ENCODE measurements at places on chromosomes 5 and 9.

DNA sequence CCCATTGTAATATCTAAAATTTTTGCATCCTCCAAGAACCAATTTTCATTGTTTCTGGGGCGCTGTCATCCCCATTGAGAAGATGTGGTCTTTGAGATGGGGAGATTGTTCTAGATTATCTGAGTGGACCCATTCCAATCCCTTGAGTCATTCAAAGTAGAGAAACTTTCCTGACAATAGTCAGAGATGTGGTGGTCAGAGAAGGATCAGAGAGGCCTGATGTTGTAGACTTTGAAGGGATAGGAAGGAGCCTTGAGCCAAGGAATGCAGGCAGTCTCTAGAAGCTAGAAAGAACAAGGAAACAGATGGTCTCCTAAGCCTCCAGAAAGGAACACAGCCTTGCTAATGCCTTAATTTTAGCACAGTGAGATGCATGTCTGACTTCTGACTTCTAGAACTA is 80.4 kb downstream of the TEK start:
- DNase-seq, result no peak

DNA sequence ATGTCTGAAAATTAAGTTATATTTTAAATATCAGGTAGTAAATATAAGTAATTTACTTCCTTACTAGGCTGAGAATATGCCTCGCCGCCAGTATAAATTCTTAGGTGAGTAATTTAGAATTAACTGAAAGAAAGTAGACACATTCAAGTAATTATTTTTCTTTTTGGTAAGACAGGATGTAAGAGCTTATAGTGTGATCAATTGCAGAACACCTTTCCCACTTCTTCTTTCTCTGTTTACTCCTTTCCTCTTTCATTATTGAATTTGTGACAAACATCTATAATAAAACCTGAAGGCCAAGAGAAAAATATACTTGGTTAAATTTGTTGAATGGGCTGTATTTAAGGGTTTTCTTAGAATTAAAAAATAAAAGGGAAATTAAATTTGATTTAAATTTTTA is 195.1 kb upstream of the CDKN2B start:
- no peak for DNase-seq

- DNase-seq, result no peak
Observed at GRCh38 chr5:35476036-35476435, 141.6 kb upstream of the SPEF2 start.

- DNase-seq, result no peak
Observed at GRCh38 chr9:108517651-108518365, 338.0 kb downstream of the ACTL7B start.

GRCh38 chr5:81425569-81425968 is 31.6 kb upstream of the ACOT12 start:
- peak; percentile 37 for DNase-seq

DNA sequence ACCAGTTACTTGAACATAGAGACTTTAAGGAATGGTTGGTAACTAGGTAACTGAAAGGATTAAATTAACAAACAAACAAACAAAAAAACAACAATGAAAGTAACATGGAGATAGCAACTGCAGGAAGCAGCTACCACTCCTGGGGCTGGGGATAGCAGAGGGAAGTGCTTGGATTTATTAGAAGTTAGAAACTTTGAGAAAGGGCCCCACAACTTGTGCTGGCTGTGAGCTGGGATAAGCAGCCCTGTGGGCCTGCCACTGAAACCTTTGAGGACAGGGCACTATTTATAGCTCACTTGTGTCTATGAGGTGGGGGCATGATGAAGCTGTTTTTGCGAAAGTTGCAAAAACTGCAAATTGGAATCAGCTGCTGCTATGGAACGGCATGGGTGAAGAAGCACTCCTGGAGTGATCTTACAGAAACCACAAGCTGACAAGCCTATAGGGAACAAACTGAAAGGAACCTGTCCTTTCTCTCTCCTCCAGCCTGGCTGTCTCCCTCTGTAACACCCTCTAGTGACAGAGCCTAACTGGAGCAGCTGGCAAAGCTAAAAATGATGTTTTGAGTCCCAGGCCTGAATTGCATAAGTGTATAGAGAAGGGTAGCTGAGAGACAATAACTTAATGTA is 91.4 kb upstream of the RANBP6 start:
- peak; percentile 45 for DNase-seq

DNA sequence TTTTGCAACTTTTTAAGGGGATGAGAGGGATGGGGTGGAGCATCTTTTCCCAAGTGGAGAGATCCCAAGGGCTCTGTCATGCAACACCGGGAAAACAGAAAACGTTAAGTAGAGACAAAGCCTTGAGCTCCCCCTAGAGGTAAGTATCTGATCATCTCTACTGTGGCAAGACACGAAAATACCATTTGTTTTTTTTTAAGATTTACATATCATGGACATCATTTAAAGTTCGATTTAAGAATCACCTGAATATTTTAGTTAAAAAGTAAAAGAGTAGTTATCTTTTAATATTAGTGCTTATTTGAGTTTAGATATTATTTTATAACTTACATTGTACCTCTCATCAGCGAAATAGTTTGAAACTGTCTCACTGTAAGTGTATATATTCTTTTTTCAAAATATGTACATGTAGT is 200.4 kb downstream of the LRRC70 start:
- peak; percentile 70 for DNase-seq

DNA sequence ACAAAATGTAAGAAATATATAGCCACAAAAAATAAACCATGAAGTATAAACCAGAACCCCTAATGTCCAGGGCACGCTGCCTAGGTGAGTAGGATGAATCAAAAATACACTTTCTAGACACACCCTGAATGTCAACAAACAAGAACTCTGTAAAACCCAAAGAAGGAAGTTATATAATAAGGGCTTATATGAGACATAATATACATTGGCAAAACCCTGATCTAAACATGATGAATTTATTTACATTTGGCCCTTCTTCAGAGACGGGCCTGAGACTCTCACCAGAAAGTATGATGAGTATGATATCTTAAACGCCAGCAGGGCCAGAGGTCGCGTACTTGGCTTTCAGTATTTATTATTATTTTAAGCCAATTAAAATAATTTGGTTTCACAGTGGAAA is 125.1 kb upstream of the FST start:
- no peak for DNase-seq

GRCh38 chr5:78361631-78361993 is 1.2 kb downstream of the SCAMP1 start:
- DNase-seq, result no peak

- no peak for DNase-seq
Observed at GRCh38 chr9:97900103-97900737, 22.1 kb downstream of the TRMO start.

DNA sequence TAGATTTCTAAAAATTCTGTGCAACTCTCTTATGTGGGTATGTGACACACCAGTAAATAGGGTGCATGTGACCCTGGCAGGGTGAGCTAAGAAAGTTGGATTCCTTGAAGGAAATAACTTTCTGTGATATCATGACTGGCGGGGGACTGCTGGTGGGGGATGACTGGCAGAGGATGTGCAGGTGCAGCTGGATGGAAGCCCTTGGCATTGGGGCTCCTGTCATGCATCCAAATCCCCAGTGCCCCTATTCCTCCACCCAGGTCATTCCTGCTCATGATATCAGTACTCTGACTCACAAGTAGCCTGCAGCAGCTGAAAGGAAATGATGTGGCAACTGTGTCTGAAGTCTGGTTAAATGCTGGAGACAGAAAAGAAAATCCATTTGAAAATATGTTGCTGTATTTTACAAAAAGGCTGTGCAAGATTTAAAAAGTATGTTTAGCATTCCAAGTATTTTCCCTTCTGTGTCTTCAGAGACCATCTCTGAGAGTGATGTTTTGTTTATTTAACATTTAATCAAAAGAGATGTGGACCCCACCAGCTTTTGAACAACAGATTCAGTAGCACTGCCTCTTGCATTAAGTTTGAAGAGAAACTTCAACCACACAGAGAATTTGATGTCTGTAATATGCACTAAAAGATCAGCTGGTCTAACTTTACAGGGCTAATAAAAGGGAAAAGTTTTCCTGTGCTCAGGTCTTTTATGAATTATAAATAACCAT is 17.9 kb upstream of the ZSWIM6 start:
- no peak for DNase-seq

DNA sequence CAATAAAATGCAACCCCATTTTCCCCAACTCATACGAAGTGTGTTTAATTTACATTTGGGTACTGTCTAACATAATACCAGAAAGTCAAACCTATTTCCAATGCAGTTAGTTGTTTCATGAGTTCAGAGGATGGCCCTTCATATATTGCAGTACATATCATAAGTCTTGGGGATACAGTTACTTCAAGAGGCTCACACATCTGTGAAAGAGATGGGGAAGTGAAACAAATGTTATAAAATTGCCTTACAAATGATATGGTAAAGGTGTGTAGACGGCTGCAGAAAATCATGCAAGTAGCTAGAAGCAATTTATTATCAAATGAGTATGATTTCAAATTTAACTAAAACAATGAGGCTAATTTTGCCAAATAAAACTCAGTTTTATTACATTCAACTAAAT is 219.0 kb upstream of the CDH12 start:
- DNase-seq, result peak; percentile 15

- peak; percentile 26 for DNase-seq
Observed at GRCh38 chr5:122458278-122458872, 146.3 kb downstream of the SNCAIP start.

- no peak for DNase-seq
Observed at GRCh38 chr5:179619776-179620175, 3.7 kb downstream of the HNRNPH1 start.

DNA sequence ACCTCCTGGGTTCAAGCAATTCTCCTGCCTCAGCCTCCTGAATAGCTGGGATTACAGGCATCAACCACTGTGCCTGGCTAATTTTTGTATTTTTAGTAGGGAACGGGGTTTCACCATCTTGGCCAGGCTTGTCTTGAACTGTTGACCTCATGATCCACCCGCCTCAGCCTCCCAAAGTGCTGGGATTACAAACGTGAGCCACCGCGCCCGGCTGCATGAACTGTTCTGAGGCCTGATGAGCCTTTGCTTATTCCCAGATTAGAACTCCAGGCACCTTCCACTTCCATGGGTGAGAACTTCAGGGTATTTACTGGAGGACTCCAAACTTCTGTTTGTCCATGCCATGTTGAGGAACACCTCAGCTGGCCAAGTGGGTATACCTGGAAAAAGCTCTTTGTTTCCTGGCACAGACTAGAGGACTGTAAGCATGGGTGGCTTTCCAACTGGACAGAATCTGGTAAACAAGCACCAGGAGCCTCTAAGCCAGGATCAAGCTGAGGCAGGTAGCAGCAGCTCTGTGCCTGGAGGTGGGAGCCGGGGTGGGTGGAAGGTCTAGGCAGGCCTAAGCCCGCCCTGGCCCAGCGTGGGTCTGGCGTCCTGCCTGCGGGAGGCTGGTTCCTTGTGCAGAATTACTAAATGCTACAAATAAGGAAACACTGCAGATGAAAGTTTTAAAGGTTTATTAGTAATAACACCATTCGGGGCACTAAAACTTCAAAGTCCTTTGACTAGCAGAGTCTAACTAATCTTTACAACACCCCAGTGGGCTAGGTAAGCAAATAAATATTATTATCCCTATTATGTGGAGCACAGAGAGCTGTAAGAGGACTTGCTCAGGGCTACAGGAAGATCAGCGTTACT is 78.4 kb downstream of the SEMA5A start:
- no peak for DNase-seq

DNA sequence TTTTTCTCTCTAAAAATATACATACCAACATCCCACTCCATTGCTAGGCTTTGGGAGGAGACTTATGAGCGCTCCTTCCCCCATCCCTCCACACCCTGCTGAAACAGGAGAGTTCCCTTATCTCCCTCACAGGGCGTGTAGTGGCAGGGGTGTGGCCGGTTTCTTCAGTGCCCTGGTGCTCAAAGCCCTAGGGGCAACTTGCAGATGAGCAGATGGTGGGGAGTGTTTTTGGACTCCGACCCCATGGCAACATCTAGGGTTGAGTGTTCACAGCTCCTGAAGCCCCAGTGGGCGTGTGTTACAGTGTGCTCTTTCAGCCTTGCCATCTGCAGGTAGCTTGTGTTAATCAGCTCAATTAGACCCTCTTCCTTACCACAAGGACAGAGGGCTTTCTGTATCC is 409.5 kb downstream of the MAT2B start:
- no peak for DNase-seq

DNA sequence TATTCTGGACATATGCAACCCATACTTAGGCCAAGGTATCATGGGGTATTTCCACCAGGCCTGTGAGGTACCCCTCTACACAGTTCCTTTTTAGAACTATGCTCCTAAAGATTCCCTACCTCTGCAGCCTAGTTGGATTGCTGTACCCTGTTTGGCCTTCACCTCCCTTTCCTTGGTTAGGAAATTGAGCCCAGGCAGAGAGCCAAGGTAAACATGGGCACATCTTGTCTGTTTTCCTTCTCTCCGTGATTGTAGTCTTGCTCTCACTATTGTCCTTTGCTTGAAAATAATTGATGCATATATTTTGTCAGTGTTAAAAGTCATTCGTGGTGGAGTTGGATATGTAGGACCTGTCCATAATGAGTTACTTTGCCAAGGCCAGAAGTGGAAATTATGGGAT is 26.7 kb downstream of the BDP1 start:
- DNase-seq, result no peak

DNA sequence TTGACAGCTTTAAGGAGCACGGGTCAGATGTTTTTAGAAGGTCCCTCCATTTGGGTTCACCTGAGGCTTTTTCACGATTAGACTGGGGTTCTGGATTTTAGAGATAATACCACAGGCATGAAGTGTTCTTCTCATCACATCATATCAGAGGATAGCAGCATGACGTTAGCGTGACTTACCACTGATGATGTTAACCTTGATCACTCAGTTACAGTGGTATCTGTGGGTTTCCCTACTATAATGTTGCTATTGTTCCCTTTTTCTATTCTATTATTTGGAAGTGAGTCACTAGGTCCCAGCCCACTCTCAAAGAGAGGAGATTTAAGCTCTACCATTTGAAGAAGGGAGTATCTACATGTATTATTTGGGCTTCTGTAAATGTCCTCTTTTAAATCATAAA is 300.0 kb downstream of the MAST4 start:
- no peak for DNase-seq

- no peak for DNase-seq
Observed at GRCh38 chr5:135695656-135696313, 117.0 kb upstream of the CXCL14 start.

GRCh38 chr5:76766746-76767145 is 50.8 kb downstream of the F2R start:
- no peak for DNase-seq

DNA sequence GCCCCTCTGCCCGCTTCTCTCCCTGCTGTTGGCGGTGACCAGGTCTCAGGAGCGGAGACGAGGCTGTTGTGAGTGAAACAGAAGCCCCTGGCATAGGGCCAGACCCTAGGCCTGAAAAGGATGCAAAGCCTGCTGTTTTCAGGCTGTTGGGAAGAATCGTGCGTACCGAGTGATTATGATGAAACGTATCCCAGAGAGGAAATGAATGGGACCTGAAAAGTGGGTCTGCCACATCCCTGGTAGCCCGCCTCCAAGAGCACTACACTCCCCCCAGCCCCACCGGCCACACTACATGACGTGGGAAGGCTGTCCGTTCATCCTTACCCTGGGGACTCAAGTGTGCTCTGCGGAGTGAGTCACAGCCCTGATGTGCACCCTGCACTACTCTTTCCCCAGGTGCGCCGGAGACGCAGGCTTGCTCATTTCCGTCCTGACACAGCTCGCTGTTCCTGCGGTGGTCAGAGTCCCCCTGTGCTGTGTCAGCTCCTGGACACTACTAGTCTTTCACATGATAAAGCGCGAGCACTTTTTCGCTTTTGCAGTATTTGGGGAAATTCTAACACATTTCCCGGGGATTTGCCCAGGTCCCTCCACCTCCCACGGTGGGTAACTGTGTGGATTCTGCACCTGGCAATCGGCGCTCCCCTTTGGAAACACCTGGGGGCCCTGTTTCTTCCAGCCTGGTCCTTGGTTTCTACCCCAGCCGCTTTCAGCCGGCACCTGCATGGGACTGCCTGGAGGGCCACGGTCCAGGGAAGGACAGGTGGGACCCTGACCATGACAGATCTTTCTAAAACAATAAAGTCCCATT is 91.5 kb downstream of the ANKRD33B start:
- DNase-seq, result no peak

All from GM13976 (cell line).